ENCODE measurements at places on chromosomes 3 and 15. TPM values are rescaled to one million over a fixed set of nuclear protein-coding genes. Genes with fewer than 3 reads are reported as not detected.

NR2E3 gene
- not detected for total RNA-seq

ZDHHC23 gene
- 4.3 TPM for total RNA-seq

DNA sequence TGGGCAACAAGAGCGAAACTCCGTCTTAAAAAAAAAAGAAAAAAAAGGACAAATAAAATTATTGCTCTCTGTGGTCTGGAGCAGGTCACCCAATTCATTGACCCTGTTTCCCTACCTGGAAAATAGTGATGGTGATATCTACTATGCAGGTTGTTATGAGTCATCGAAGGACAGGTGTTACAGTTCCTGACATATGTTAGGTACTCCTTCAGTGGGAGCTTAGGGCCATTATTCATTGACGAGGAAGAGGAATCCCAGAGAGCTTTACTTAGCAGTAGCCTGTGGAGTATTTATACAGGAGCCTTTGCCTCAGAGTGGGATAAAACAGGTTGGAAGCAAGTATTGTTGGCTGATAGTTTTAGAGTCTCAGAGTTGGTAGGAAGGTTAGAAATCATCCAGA is 74.5 kb downstream of the SLC7A14 start:
- no peaks in the 10 kb centered on the region for H3K36me3 ChIP-seq
- H3K27me3 ChIP-seq = no peaks in the 10 kb centered on the region
- H3K4me1 ChIP-seq = no peaks in the 10 kb centered on the region

DNA sequence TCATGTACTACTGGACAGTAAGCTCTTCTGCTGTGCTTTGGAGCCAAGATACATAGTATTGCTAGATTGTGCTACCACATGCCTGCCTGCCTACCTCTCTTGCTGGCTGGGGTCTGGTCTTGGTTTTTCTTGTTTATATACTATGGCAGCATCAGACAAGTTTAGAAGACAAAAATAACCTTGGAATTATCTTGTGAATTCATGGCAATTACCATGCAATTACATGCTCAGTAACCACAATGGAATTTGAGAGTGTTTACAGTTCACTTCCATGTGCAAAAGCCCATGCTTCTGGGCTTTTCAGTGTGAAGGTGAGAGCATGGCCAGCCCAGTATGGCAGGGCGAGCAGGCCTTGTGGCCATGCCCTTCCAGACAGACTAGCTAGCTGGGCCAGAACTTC is 48.0 kb upstream of the C15orf61 start:
- no peak for DNase-seq
- H3K36me3 ChIP-seq = no peaks in the 10 kb centered on the region
- no peak overlapping the region for H3K4me3 ChIP-seq
- no peaks in the 10 kb centered on the region for H3K4me1 ChIP-seq

DNA sequence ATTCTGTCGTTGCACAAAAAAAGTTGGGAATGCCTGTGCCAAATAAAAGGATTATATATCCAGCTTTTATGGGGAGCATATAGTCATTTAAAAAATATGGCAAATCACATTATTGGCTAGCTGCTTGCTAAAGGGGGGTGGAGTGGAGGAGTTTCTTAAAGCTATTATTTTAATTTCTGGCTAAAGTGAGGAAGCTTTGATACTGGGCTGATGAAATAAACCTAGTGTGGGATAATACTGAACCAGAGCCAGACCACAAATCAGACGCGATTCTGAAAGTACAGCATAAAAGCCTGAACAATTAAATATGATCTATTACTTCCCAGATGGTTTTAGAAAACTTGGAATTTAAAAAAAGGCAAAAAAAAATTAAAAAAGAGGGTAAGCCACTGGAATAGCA is 14.4 kb downstream of the POLR2M start:
- no peak for DNase-seq
- no peak overlapping the region for H3K27ac ChIP-seq
- H3K4me1 ChIP-seq = no peaks in the 10 kb centered on the region
- no peaks in the 10 kb centered on the region for H3K27me3 ChIP-seq
- H3K36me3 ChIP-seq = no peaks in the 10 kb centered on the region

DNA sequence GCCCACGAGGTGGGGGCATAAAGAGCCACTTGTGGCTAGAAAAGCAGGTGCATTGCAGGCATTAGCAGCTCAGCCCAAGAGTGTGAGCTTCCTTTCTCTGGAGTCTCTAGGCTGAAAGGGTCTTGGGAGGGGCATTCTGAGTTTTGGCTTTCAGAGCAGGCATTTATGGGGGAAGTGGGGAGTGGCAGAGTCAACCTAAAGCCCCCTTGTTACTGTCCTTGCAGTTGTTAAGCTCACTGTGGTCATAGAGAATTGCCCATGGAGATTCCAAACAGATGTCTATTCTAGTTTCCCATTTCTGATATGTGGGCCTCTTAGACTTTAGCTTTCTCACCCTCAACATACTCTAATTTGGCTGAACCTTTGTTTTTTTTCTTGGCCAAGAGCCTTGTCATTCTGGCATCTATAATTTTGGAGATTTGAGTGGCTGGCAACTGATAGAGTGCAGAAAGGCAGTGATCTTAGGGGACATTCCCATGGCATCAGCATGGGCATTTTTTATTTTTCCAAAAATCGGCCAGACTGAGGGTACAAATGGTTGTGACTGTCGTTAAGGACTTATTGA is 217.9 kb downstream of the THSD4 start:
- no peak overlapping the region for H3K4me3 ChIP-seq
- no peaks in the 10 kb centered on the region for H3K4me1 ChIP-seq
- no peaks in the 10 kb centered on the region for H3K27me3 ChIP-seq
- no peaks in the 10 kb centered on the region for H3K36me3 ChIP-seq
- H3K27ac ChIP-seq = no peak overlapping the region
